ENCODE measurements at places on chromosomes 4 and X.
A peak's percentile ranks its signal among the peaks of the same experiment; 100 is the strongest.

DNA sequence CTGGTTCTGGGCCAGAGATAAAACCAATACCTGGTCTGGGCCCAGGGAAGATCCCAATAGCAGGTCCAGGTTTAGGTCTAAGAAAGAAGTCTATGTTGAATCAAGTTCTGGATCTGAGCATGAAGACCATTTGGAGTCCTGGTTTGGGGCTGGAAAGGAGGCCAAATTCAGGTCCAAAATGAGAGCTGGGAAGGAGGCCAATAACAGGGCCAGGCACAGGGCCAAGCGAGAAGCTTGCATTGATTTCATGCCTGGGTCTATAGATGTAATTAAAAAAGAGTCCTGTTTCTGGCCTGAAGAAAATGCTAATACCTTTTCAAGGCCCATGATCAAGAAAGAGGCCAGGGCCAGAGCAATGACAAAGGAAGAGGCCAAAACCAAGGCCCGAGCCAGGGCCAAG is 3.4 kb downstream of the GPRASP1 start:
- no peak for DNase-seq

DNA sequence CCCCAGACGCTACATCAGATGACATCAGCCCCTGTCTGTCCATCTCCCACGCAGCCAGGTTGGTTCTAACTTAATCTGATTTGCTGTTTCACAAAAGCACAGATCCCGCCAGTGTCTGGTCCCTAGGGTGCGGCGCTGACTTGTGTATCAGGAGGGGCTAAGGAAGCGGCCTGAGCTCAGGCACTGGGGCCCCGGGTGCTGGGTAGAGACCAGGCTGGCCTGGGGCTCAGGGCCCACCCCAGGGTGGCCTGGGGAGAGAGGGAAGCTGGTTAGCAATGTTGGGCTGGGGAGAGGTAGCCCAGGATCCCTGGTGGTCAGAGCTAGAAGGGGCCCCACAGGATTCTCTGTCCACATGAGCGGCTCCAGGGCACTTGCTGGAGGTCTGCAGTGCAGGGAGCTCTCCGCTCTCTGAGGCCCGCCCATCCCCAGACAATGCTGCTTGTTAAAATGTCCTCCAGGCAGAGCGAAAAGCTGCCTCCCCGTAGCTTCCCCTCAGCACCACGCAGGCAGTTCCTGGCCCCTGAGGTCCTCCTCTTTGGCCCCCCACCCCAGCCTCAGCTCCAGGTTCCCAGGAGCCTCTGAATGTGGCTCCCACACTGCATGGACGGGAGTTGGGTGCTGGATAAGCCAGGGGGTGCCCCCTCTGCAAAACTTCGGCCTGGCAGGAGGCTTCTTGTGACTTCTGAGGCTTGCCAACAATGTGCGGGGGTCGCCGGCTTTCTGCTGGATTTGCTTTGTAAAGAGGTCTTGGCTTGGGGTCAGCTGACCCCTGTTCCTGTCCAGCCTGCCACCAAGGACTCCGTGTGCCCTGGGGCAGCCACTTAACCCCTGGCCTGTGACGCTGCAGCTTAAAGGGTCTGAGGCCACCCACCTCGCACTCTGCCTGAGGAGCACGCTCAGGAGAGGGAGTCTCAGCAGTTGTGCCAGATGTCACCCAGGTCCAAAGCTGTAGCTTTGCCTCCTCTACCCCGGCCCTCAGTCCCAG is 112.9 kb downstream of the CPZ start:
- DNase-seq: no peak

DNA sequence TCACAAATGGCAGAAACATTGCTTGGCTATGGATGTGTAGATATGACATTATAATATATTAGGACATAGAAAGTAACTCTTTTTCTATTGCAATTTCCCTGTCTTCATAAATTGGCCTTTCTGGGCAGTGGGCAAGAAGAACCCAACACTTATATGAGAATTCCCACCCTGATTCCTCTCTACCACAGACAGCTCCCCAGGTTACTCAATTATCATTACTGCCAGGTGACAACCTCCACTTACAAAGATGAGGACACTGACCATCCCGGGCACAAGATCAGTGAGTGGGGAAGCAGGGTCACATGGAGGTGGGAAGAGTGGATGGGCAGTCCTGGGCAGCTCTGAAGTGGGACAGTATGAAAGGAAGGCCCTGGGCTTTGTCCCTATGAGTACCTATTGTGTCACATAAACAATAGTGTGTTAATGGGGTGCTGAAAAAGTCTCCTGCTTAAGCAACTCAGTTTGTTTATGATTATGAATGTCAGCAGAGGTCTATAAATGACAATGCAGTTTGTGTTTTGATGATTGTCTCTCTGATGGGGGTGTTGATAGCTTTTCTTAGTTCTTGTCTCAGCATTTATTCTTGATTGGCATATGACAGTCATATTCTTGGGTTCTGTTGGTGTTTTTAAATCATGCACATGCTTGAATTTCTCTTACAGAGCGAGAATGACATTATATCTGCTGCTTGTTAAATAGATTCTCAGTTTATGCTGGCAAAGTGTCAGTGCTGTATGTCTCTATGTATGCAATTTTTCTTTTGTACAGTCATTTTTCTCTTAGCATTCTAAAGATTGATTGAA is 99.9 kb downstream of the SLIT2 start:
- DNase-seq: no peak

GRCh38 chr4:140297221-140297570 is 76.2 kb upstream of the SCOC start:
- DNase-seq: no peak

GRCh38 chr4:79429113-79429903 is 21.3 kb upstream of the GK2 start:
- no peak for DNase-seq

DNA sequence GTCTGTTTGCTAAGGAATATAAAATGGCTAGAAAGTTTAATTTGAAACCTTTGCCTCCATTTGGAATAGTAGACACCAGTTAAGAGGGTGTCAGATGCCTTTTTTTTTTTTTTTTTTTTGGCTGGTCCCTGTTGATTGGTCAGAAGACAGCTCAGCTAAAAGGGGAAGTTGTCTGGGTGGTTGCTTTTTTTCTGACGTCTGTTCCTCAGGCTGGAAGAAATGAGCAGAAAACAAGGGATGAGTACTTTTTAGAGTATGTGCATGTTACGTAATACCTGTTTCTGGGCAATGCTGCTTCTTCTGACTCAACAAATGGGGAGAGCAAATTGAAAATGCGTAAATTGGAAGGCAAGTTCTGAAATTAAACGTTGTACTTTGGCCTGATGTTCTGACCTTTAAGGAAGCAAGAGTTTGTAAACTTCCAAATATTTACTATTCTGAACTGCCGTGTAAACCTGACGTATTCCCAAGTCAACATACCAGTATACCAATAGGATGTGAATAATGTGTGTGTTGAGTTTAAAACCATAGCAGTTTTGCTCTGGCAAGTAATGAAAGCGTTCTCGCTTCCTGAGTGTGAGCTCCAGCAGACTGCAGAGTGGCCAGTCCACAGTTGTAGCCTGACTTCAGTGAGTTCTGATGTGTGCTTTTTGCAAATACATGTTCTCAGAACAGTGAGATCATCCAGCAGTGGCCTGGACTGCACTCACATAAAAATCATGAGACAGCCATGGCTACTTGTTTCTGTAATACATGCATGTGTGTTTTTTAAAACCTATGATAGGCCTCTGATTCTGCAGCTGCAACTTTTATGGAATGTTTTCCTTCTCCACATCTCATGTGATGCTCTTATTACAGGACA is 1.7 kb downstream of the SAT1 start:
- no peak for DNase-seq

GRCh38 chrX:147228153-147228552 is 413.6 kb upstream of the CXorf51A start:
- DNase-seq: no peak

DNA sequence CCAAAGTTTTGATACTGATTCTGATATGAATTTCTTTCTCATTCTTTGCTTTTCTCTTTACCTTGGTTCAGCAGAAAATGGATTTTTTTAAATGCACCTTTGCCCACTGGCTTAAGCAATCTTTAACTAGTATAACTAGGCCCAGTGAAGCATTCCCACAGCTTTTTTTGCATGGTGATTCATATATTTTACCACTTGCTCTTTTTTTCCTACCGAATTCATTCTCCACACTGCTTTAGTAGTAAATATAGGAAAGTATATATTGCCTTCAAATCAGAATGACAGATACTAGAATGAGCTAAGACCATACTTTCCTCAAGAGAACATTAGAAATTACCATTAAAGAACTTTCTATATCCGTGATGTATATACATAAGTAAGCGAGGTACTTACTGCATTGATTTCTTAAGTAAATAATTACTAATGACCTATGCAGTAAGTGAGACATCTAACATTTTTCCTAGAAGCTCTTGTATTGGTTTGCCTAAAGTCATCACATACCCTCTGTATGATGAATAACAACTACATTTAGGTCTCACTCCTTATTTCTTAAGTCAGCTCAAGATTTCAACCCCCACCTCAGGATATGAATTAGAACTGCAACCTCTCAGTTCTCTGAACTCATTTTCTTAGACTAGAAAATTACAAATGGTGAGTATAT is 44.2 kb downstream of the SLC4A4 start:
- DNase-seq: no peak

DNA sequence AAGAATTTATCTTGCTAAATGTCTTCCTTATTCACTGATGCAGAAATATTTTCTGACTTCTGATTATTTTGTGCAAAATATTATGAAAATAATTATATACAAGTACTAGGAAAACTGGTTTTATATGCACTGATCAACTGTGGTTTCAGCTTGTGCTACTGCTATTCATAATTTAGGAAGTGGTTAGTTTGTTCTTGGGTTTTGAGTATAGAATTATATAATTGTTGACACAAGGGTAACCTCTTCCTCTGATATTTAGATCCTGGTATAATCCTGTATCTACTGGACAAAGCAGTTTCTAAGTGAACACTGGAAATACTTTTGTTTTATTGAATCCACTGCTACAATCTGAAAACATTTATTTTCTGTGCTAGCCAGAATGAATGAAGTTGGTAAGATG is 182.8 kb downstream of the PDGFC start:
- no peak for DNase-seq

DNA sequence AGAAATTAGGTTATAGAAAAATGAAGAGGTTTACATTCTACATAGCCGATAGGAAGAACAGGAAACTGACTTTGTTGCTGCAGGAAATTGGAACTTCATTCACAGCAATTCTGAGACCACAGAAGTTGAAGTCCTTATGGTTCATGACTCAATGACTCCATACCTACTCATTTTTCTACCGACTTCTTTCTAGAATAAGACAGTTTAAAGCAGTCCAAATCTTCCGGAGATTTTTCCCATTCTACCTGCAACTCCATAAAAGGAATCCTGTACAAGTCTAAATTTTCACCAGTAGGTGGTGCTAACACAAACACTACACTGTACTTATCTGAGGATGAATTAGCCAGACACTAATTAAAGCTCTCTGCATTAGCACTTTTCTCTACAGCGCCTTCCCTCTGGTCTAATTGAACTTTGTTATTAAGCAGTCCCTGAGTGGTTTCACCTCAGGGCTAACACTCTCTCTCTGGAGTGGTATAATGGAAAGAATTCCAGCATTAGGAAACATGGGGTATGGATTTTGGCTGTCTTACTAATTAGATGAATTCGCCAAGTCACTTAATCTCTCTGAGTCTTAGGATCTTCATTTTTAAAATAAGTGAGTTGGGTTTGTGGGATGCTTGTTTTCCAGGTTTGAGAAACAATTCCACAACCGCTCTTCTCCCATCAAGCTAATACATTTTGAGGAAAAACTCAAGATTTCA is 167.9 kb downstream of the SMIM20 start:
- no peak for DNase-seq

GRCh38 chr4:153466081-153466948 is at the start of gene TMEM131L:
Gene TMEM131L (plus strand): TSS chr4:153466360. CDS start chr4:153466398, 38 bp downstream.
- peak; percentile 72 for DNase-seq

- DNase-seq: no peak
These were observed 106.9 kb downstream of the PPARGC1A start for GRCh38 chr4:23782778-23783437.
